ENCODE measurements at places on chromosomes 16 and 17.

GRCh38 chr17:51764387-51764971 lies 394.0 kb downstream of the CA10 start:
- no peak for DNase-seq

DNA sequence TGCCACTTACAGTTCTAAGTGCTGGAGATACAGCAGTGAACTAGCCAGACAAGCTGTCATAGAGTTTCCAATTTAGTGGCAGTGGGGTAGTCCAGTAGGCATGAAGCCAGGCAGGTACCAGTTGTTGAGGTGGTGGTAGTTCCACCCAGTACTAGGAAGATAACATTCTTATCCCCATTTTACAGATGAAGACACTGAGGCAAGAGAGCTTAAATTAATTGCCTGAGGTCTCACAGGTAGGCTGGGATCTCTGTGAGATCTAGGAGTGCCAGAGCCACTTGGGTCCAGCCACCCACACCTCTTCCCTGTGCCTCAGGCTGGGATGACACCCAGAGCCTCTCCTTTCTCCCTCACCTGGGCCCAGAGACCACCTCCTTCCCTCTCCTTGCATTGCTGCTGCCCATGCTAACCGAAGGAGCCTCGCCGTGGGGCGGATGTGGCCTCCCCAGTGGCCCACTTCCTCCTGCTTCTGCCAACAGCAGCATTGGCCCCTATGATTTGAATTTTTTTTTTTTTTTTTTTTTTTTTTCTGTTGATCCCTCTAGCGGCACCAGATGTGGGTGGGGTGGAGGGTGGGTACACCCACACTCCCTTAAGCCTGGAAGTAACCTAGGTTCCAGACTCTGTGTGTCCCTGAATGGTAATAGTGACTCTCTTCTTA lies 114.0 kb downstream of the PRKCB start:
- DNase-seq = peak; percentile 30

GRCh38 chr17:39231591-39232551 lies 6.1 kb upstream of the STAC2 start:
- DNase-seq = peak; percentile 34

- no peak for DNase-seq
Observed at GRCh38 chr16:4002121-4002520, 114.1 kb downstream of the ADCY9 start.

DNA sequence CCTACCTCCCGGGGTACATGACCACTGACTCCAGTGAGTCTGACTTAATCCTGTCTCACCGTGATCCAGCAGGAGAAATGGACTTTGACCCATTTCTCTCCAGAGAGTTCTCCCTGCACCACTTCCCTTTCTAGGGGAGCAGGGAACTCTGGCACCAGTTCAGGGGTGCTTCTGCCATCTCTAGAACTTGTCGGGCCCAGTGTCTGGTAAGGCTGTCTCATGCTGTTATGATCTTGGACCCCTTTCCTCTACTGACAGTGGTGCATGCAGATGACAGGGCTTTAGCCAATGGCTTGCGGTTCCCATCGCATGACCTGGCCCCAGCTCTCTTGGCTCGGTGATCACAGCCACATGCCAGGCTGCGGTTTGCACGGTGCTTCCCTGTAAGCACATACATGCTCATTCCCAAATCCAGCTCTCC lies 62.0 kb downstream of the SLC39A11 start:
- no peak for DNase-seq

DNA sequence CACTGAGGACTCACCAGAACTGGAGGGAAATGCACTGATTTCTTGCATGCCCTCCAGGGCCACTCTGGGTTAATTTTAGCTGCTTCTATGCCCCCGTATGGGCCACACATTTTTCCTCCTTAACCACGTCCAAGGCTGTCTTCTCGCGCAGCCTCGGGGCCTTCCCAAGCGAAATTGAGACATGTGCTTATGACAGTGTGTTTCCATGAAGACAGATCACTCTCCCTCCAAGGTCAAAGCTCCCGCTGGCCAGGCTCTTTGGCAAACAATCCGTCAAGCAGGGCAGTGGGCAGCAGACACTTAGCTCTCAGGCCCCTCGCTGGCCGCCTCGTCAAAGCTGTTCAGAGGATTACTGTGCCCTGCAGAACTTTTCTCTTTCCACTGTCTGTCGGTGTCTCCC lies 243.0 kb upstream of the N4BP1 start:
- DNase-seq = no peak

DNA sequence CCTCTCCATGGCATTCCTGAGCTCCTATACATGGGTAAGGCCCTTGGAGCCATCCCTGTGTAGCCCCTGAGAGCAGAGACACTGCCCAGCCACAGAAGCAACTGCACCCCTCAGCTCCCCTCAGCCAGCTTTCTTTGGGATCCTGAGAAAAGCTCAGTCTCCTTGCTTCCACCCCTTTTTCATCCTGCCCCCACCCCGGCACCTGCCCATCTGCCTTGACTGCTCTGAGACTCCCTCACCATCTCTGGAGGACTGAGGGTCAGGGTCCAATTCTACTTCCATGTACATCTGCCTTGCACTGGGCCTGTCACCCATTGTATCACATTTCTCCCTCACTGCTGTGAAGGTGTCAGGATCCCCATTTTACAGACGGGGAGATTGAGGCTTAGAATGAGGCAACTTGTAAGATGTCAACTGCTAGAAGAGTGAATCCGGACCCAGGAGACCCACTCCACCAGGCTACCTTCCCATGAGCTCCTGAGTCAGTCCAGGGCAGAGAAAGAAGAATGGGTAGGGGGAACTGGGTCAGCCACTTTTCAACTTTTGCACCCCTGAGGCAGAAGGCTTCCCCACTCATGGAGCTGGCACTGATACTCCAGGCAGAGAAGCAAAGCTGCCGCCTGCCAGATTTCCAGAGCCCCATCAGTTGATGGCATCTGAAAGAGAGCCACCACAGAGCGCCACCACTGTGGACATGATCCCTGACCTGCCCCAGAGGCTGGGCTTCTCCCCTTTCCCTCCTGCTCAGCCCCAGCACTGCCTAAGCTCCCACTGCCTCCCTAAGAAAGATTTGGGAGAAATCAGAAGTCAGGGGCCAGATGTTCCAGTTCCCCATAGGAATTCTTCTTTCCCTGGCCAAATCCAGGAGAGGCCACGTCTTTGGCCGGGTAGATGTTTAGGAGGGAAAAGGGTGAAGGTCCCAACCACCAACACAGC lies 135.4 kb downstream of the TMEM132E start:
- DNase-seq = no peak

DNA sequence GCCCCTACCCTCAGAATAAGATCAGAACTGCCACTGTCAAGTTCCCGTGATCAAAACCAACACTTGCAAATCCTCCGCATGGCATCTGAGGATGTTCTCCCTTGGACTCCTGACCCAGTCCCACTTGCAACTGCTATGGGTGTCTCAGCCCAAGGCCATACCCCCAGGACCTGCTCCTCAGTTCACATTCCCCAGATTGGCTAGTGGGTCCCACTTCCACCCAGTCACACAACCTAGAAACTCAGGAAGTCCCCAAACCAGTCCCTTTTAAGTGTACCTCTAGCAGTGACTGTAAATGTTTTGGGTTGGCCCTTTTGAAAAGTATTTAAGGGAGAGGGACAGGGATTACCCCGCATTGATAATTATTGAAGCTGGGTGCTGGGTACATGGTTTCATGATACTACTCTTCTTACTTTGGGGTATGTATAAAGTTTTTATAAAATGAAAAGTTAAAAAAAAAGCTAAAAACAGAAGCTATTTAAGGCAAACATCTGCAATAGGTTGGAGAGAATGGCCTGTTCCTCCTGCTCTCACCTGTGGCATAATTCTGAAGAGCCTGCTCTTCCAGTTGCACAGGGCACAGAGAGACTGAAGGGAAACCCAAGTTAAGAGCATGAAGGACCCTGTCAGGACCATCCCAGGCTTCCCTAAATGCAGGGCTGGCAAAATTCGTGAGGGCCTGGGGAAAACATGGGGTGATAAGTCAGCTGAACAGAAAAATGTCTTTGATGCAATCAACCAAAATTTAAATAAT lies 42.5 kb downstream of the ERN1 start:
- no peak for DNase-seq

GRCh38 chr17:63140255-63140654 lies 174.2 kb downstream of the TANC2 start:
- DNase-seq = no peak

DNA sequence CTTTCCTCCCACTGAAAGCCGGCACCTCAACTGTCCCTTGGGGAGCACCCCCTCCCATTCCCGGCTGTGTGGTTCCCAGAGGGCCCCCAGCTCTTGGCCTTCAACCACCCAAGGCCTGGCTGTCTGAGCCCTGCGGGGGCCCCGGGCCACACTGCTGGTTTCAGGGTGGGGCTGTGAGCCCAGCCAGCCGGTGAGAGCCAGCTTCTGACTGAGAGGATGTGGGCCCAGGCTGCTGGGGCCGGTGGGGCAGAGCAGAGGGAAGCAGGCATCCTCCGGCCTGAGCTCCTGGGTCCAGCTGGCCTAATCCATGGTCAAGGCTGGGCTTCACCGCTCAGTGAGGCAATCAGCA lies 875 bp upstream of the LGALS3BP start:
- no peak for DNase-seq

GRCh38 chr17:73867056-73867455 lies 222.8 kb upstream of the SDK2 start:
- DNase-seq = no peak

- no peak for DNase-seq
Observed at GRCh38 chr16:87961623-87962022, 10.4 kb downstream of the BANP start.

DNA sequence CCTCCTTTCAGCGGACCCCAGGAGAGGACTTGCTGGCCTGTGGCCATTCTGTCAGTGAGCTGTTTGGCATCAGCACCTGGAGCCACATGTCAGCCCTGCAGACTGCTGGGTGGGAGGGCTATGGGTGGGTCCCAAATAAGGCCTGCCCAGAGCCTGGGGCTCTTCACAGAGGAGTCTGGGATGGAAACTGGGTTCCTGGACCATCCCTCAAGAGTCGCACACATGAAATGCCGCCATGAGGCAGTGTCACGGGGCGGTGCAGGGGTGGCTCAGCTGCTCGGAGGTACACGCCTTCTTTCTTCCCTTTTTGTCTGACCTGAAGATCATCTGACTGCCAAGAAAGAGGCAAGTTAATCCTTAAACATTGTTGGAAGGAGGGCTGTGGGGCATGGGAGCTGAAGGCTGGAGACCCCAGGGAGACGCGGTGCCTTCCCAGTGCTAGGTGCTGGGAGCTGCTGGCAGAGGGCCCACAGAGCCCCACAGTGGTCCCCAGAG lies 14.8 kb downstream of the MPRIP start:
- DNase-seq = no peak

DNA sequence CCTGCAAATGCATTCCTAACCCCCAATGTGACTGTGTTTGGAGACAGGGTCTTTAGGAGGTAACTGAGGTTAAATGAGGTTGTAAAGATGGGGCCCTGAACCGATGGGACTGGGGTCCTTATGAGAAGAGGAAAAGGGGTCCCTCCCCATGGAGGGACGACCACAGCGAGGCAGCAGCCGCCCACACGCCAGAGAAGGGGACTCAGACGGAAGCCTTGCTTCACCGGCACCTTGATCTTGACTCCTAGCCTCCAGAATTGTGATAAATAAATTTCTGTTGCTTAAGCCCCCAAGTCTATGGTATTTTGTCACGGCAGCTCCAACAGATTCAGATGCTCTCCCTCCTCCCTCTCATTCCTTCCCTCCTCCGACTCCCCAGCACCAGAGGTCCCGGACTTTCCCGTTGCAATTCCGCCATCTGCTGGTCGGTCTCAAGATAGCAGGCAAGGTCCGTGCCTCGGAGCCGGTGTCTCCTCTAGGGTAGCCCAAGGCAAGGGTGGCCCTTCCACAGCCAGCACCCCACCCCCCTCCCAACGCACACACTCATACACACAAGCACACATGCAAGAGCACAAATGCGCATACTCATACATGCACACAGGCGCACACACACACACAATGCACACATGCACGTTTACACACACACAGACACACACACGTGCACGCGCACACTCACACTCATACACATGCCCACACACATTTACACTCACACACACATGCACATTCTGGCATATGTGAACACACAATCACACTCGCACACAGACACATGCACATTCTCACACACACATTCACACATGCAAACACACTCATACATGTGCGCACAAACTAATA lies 23.1 kb upstream of the C16orf78 start:
- no peak for DNase-seq

DNA sequence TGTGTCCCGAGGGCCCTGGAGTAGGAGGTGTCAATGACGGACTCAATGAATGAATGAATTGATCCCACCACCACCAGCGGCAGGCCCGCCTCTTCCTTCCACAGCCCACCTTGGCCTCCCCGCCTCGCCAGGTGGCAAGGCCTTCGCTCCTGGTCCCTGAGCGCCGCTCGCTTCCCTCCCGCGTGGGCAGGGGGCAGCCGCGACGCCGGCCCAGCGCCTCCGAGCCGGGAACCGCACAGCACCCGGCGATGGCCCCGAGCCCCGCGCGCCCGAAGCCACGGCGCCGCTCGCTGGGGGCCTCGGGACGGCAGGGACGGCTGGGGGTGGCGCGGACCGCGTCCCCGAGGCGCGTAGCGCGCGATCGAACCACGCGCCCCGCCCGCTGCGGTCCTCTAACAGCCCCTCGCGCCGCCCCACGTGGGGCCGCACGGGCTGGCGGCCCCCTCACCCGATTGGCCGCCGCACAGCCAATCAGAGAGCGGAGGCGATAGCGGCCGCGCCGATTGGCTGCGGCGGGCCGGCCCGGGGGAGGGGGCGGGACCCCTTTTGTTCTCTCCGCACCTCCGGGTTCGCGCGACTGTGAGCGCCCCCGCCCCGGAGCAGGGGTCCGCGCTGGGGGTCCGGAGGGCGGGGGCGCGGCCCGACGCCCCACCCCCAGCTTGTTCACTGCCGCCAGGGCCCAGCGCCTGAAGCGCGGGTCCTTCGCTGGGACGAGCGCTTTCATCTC lies 31.4 kb downstream of the ACTG1 start:
- DNase-seq = peak; percentile 49

- no peak for DNase-seq
Observed at GRCh38 chr17:50850640-50851039, 15.3 kb downstream of the WFIKKN2 start.

- no peak for DNase-seq
Observed at GRCh38 chr16:65289022-65289421, 167.2 kb upstream of the CDH11 start.

GRCh38 chr16:12211870-12212690 lies 235.5 kb downstream of the SNX29 start:
- DNase-seq = no peak

Data from stimulated activated CD8-positive, alpha-beta memory T cell treated with anti-CD3 and anti-CD28 coated beads, Interleukin-15, amount 100 ng/mL, for 4 hours (primary cell).